Adrenal gland (tissue), 19 donors: ENCODE measurements at places on chromosomes 16 and 17. TPM values are rescaled to one million over a fixed set of nuclear protein-coding genes. Genes with fewer than 3 reads are reported as not detected.

JUP gene
- 9.6 TPM for total RNA-seq

C1QTNF1 gene
- 96.1 TPM for total RNA-seq

ADAMTS18 gene
- 0.32 TPM for total RNA-seq

ITGA2B gene
- 0.51 TPM for total RNA-seq

TBC1D3H gene
- not detected for total RNA-seq

NPB gene
- not detected for total RNA-seq

GRCh38 chr16:23225109-23225508, 42.6 kb downstream of the SCNN1G start:
- DNase-seq = no peak

DNA sequence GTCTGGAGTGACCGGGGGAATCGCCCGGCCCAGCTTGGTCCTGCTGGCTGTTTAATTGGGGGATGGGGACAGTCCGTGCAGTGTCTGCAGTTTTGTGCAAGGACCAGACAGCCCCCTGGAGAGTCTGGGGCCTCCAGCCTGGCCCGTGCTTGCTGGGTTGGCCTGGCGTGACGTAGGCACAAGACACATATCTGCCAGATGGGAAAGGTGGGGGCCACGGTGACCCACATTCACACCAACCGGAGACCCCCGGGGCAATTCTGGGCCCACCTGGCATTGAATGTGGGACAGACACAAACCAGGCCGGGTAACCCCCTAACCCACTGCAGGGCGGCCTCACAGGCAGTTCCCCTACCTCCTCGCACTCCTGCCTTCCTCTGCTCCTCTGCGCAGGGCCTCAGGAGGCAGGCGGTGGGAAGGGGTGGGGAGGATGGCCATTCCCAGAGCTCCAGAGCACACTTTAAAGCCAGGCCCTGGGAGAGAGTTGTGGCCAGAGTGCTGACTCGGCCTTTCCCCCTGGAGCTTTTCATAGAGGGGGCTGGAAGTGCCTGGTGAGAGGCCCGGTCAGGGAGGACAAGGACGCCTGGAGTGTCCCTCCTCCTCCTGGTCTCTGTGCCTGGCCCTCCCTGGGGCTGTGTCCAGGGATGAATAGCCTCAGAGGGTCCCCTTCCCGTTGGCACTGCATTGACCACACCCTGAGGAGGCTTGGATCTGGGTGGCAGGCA, 1.5 kb downstream of the MRC2 start:
- DNase-seq = no peak

DNA sequence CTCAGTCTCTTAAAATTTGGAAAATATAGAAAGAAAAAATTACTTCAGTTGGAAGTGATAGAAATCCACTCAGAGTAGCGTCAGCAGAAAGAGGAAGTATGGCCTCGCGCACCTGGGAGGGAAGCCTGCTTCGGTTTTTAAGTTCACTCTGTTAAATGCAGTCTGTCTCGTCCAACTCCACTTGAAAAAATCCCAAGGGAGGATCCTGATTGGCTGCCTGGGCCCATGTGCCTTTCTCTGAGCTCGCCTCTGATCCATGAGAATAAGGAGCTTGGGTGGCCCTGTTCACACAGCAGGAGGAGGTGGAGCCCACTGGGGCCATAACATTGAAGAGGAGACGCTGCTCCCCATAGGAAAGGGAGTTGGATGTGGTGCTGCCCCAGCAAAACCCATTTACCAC, 40.7 kb downstream of the DNAJA2 start:
- DNase-seq = no peak

- DNase-seq = no peak
Observed at GRCh38 chr17:76584427-76585032, 1.1 kb downstream of the ST6GALNAC2 start.

DNA sequence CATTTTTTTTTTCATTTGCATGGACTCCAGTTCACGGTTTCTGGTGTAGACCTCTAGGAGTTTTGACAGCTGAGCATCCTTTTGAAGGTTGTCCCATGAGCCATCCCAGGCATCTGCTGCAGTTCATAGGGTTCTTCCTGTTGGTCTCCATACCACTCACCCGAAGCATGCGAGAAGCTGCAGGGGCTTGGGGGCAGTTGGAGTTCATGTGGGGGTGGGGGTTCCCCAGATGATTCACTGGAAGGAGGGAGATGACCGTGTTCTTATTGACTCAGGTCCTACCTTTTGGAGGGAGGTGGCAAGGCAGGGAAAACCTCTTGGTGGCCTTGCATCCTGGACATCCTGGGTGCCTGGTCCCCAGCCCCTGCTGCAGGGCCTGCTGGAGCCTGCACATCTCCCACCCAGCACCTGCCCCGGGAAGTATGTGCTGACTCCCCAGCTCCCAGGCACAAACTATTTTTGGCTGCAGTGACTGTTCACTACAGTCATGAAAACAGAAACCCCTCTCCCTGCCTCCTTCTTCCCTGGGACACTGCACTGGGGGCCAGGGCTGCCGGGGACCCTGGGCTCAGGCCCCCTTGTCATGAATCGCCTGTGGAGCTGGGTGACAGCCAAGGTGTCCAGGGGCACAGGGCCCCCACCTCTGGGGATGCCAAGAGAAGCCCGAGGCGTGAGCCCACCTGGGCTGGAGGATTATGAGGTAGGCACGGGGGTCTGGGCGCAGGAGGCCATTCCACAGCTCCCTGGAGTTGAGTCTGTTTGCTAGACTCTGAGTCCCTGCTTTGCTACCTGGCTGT, 64.9 kb upstream of the LGALS9 start:
- no peak for DNase-seq

DNA sequence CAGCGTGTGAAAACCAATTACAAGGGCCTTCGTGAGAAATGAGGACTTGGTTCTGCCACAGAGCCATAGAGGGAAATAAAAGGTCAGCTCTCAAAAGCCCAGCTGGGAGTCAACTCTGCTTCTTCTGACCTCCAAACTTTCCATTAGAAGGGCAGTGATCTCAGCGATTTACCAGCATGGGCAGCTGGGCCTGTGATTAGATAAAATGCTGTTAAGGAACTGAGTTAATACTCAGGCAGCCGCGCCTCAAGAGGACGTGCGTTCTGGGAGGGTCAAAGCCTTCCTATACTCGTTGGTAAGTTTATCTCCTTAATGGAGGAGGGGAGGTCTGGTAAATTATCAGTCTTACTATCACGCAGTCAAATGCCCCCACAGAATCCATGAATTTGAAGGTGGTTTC, 480.2 kb upstream of the ERCC4 start:
- DNase-seq = no peak

DNA sequence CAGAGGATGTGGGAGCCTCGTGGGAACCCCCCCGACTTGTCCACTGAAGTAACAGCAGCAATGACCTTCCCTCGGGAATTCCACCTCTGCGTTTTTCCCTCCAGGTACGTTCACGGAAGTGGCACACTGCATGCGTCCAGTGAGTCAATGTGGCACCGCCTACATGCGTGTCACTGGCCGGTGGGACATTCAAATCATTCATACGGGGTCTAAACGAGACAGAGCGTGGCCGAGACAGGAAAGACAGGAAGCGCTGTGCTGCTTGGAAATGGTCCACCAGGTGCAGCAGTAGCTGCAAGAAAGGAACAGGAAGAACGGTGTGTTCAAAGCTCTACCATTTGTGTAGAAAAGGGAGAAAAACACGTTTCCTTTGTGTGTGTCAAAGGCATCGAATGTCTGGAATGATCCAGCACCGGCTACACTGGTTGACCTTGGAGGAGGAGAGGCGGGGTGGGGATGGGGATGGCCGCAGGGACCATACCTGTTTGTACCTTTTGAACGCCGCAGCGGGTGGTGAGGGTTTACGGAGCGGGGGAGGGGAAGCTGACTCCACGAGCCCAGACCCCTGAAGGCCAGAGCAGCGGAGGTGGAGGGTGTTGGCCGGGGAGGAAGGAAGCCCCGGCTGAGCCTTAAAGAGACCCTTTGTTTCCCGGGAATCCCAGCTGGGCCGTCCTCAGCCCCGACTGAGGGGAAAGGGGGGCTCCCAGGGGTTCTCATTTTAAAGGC, 1.7 kb upstream of the PGAP6 start:
- DNase-seq = peak; percentile 82

GRCh38 chr16:81836279-81837054, 57.4 kb downstream of the PLCG2 start:
- DNase-seq = no peak

- no peak for DNase-seq
Observed at GRCh38 chr16:80004113-80004512, 403.6 kb upstream of the MAF start.

GRCh38 chr16:58634265-58634802, 4.7 kb upstream of the CNOT1 start:
- no peak for DNase-seq

GRCh38 chr17:31967648-31968047, 30.8 kb downstream of the SUZ12 start:
- DNase-seq = no peak

- DNase-seq = no peak
Observed at GRCh38 chr17:19375732-19376131, 2.6 kb upstream of the MAPK7 start.

- no peak for DNase-seq
Observed at GRCh38 chr17:4953451-4953961, 2.6 kb downstream of the ENO3 start.
